ENCODE measurements at places on chromosomes 13 and 19.

- DNase-seq: peak; percentile 79
Measured at GRCh38 chr19:13847407-13848339, 29.3 kb upstream of the NANOS3 start.

DNA sequence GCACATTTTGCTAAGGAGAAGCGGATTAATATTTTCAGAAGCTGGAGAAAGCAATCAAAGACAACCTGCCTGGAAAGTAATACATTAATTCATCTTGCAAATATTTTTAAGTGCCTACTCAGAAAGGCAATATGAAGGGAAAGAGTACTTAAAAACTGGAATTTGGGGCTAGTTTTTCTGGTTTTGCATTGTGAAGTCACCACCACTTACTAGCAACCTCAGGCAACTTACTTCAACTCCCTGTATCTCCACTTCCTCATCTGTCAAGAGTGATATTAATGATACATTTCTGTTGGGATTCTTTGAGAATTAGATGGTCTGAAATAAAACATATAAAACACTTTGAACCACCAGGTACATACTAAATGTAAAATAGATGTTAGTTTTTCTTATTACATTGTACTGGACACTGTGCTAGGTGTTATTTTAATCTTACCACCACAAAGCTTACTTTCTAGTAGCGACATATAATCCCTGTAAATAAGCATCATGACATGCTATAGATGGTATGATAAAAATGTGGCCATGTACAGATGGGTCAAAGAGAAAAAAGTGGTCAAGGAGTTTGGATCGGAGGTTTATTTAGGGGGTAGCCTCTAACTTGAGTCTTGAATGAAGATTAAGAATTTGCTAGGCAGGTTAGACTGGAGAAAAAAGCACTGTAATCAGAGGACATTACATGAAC lies 101.2 kb downstream of the SPRY2 start:
- DNase-seq: no peak

DNA sequence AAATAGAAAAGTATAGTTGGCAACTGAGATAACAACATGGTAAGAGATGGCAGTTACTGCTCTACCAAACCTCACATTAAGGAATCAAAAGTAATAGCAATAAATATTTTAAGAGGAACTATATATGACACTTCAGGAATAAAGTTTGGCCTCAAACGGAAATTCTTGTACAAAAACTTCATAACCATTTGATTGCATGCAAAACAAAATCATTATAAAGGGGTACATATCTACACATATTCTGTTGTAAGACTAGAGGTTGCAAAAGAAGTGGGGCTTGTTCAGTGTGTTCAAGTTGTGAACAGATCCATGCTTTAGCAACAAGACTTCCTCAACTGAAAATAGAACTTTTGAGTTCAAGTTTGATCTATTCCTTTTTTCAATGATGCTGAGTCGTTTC lies 133.5 kb upstream of the MIR17HG start:
- DNase-seq: no peak

GRCh38 chr13:48404952-48405351 lies 8.0 kb downstream of the LPAR6 start:
- no peak for DNase-seq

GRCh38 chr13:21960108-21960507 lies 289.2 kb downstream of the FGF9 start:
- no peak for DNase-seq

GRCh38 chr13:99320693-99321481 lies 13.7 kb upstream of the GPR183 start:
- no peak for DNase-seq

DNA sequence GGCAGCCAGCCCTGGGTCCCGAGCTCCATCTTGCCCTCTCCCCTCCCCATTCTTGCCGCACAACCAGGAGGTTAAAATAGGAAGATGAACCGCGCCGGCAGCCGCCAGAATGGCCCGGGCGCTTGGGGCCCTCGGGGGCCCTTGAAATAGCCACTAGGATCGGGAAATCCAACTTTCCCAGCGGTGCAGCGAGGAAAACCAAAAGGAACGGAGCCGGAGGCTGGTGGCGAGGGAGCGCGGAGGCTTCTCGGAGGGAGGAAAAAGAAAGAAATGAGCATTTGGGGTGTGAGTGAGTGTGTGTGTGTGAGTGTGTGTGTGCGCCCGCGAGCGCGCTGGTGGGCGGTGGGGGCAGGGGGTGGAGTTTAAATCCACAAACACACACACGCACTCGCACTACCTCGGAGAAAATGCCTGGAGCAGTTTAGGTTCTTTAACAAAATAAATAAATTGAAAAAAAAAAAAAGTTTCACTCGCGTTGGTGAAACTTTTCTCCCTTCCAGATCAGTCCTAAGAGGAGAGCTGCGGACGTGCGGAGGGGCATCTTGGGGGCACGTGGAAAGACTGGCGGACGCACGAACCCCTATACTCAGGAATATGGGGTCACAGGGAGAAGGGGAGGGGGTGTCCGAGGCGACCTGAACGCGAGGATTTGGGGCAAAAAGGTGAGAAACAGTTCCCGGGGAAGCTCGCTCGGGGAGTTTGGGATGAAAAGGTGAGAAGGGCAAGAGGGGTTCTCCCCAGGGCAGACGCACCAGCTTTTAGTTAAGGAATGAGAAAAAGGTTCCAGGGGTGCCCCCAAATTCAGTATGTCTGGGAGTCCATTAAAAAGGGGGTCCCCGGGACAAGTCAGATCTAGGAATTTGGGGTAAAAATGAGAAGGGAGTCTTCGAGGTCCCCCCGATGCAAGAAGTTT lies 1.3 kb downstream of the RFX2 start:
- peak; percentile 61 for DNase-seq

All from T-helper 2 cell treated with Interferon-gamma antibody and Interleukin-4, amounts not matched to agents 5 μg/mL and 100 μg/mL, for 36 hours (primary cell).